Right atrium auricular region (tissue), 2 donors: ENCODE measurements at places on chromosomes 12 and 14. TPM values are rescaled to one million over a fixed set of nuclear protein-coding genes. Genes with fewer than 3 reads are reported as not detected.

- H3K27me3 ChIP-seq, result peaks cover 4% of the 10 kb centered on the region
- no peak overlapping the region for H3K27ac ChIP-seq
- no peak for DNase-seq
- no peaks in the 10 kb centered on the region for H3K36me3 ChIP-seq
- no peak overlapping the region for H3K4me3 ChIP-seq
These were observed 12.4 kb upstream of the BCL11B start for GRCh38 chr14:99284254-99285004.

DNA sequence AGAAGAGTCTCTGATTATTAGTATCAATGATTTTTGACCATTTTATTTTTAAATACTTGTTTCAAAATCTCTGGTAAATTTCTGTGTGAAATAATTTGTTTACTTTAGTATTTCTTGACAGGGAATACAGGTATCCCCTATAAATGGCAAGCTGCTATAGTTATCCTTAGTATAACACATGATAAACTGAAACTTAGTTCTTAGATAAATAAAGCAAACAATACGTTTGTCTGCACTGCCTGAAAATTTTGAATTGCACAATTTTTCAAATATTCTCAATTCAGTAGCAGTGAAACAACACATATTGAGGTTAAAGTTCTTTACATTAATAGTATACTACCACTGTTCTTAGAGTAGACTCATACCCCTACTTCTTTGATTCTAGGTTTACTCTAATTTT is 26.9 kb downstream of the CNOT2 start:
- no peaks in the 10 kb centered on the region for H3K27me3 ChIP-seq
- H3K36me3 ChIP-seq, result no peaks in the 10 kb centered on the region
- H3K27ac ChIP-seq, result no peak overlapping the region
- no peaks in the 10 kb centered on the region for H3K4me1 ChIP-seq

C12orf54 gene
- total RNA-seq, result not detected

CLEC1A gene
- total RNA-seq, result 0.93 TPM

DNA sequence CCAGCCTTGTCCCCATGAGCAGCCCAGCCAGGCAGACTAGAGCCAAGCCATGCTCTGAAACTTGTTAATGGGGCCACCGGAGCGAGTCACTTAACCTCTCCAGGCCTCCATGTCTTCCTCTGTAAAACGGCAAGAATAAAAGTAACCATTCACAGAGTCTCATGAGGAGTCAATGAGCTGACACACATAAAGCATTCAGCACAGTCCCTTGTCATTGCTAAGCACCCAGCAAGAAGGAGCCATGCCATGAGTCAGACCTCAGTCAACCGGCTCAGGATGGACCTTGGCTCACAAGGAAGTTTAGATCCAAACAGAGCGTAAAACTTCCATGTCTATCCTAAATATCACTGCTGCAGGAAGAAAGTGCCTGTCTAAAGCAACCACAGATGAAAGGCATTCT is 10.6 kb downstream of the FICD start:
- no peaks in the 10 kb centered on the region for H3K4me1 ChIP-seq
- H3K4me3 ChIP-seq, result no peak overlapping the region
- no peak for DNase-seq
- no peaks in the 10 kb centered on the region for H3K27me3 ChIP-seq
- H3K36me3 ChIP-seq, result peaks cover 98% of the 10 kb centered on the region

- H3K4me3 ChIP-seq, result no peak overlapping the region
- no peaks in the 10 kb centered on the region for H3K4me1 ChIP-seq
- no peak overlapping the region for H3K27ac ChIP-seq
- DNase-seq, result no peak
- H3K27me3 ChIP-seq, result no peaks in the 10 kb centered on the region
- peaks cover 79% of the 10 kb centered on the region for H3K36me3 ChIP-seq
These were observed 6.8 kb downstream of the ESYT1 start for GRCh38 chr12:56134897-56135296.

- no peaks in the 10 kb centered on the region for H3K4me1 ChIP-seq
- H3K36me3 ChIP-seq, result no peaks in the 10 kb centered on the region
These were observed 159.5 kb upstream of the NRXN3 start for GRCh38 chr14:78010688-78011087.

DNA sequence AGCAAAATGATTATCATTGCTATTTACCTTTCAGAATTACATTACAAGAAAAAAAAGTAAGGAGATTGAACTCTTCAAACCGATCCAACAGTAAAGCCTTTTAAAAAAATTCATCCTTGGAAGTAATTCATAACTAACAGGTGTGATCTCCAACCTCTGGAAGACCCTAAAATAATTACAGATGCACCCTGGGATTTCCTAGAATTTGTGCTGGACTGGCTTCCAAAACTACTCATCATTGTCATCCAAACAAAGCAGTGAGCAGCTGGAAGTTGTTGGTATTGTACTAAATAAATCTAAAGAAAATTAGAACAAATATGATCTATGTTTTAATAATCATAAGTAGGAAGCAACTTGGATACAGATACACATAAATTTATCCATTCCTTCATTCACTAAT is 1.9 kb upstream of the YBX3 start:
- no peaks in the 10 kb centered on the region for H3K27me3 ChIP-seq
- DNase-seq, result no peak
- H3K4me3 ChIP-seq, result no peak overlapping the region
- no peaks in the 10 kb centered on the region for H3K36me3 ChIP-seq
- H3K4me1 ChIP-seq, result peaks cover 24% of the 10 kb centered on the region
- no peak overlapping the region for H3K27ac ChIP-seq

PRB2 gene
- total RNA-seq, result not detected

DNA sequence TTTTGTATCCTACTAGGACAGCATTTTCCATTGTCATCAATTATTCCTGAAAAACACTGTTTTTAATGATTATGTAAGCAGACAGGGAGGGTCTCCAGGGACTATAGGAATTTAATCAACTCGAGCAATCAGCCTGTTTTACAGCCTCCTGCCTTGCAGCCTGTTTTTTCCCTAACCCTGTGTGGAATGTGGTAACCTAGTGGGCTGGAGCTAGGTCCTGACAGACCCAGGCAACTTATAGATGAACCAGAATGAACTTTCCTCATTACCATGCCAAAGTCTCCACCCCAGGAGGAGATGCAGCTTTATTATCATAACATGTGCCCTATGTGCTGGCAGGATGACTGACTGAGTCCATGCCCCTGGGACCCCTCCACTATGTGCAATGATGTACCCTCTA is 375.1 kb downstream of the BMP4 start:
- H3K27ac ChIP-seq, result no peak overlapping the region
- H3K27me3 ChIP-seq, result no peaks in the 10 kb centered on the region
- no peaks in the 10 kb centered on the region for H3K4me1 ChIP-seq
- H3K4me3 ChIP-seq, result no peak overlapping the region
- no peak for DNase-seq

- H3K36me3 ChIP-seq, result no peaks in the 10 kb centered on the region
- no peaks in the 10 kb centered on the region for H3K4me1 ChIP-seq
- no peak overlapping the region for H3K27ac ChIP-seq
- H3K4me3 ChIP-seq, result no peak overlapping the region
- DNase-seq, result peak; percentile 43
These were observed 51.0 kb upstream of the BCL11B start for GRCh38 chr14:99322731-99323599.

DNA sequence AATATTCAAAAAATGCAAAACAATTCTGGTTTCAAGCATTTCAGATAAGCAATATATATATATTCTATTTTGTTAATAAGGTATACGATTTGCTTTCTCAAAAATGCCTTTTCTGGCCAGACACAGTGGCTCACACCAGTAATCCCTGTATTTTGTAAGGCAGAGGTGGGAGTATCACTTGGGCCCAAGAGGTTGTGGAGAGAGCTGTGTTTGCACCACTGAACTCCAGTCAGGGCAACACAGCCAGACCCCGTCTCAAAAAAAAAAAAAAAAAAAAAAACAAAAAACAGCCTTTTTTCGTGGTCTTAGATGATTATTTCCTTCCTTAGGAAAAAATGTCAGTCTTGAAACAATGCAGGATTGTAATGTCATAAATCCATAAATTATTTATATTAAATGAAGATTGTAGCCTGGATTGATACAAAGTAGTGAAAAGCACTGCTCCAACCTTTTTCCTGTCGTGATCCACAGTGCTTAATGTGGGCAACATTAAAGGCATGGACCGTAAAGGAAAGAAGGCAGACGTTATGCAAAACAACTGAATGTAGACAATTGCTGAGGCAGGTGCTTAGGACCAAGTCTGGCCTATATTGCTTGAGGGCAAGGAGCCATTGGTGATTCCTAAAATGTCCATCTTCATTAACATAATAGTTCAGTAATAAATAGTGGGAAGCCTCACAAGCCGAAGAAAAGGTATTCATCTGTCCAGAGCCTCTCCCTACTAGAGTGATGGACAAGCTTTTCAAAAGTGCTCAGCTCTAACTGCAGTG is 36.8 kb downstream of the RAD52 start:
- no peak for DNase-seq
- H3K4me3 ChIP-seq, result no peak overlapping the region
- H3K27me3 ChIP-seq, result no peaks in the 10 kb centered on the region
- peaks cover 74% of the 10 kb centered on the region for H3K36me3 ChIP-seq
- H3K4me1 ChIP-seq, result no peaks in the 10 kb centered on the region
- H3K27ac ChIP-seq, result no peak overlapping the region

OR11H12 gene
- total RNA-seq, result not detected

- H3K4me3 ChIP-seq, result no peak overlapping the region
- no peak overlapping the region for H3K27ac ChIP-seq
- no peak for DNase-seq
- no peaks in the 10 kb centered on the region for H3K36me3 ChIP-seq
- no peaks in the 10 kb centered on the region for H3K4me1 ChIP-seq
These were observed 34.3 kb upstream of the LHX5 start for GRCh38 chr12:113505941-113506340.

DNA sequence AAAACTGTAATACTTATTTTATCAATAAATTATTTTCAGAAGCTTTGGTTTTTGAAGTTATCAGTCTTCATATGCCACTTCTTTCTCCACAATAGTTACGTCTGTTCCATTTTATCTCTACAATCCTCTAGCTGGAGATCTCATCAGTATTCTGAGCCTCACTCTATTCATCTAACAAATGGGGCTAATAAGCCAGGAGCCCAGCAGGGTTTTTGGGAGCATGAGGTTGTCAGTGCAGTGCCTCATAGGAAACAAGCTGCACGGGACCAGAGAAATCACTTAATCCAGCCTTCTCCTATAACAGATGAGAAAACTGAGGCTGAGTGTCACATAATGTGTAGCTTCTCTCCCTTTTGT is 501.9 kb upstream of the RGS6 start:
- no peak overlapping the region for H3K27ac ChIP-seq
- no peak for DNase-seq
- no peaks in the 10 kb centered on the region for H3K27me3 ChIP-seq
- no peaks in the 10 kb centered on the region for H3K36me3 ChIP-seq
- no peak overlapping the region for H3K4me3 ChIP-seq

DNA sequence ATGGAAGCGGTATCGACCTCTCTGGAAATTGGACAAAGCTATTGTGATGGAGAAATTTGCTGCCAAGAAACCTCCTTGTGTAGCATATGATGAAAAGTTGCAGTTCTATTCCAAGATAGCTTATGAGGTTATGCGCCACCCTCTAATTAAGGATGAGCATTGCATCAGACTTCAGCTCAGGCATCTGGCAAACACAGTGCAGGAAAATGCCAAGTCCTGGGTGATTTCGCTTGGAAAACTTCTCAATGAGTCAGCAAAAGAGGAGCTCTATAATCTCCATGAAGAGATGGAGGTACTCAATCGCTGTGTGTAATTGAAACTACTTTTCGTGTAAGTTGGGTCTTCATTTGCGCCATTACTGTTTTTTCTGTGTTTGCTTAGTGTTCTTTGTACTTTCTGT is 51.2 kb downstream of the DNAH10 start:
- H3K27ac ChIP-seq, result no peak overlapping the region
- no peak for DNase-seq
- H3K4me3 ChIP-seq, result no peak overlapping the region
- no peaks in the 10 kb centered on the region for H3K27me3 ChIP-seq

DNA sequence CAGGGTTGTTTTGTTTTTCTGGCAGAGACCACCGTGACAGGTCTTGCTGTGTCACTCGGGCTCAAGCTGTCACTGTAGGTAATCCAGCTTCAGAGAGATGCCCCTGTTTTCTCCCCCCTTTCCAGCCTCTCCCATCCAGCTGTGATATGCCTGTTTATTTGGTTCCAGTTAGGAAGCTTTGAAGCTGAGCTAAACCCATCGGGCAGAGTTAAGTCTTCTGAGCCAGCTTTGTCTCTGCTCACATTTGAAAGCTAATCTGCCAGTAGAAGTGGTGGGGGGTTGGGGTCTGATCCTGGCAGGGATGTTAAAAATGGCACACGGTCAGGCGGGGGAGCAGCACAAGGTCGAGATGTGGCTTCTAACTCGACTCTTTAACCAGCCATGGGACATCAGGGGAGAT is 130.0 kb downstream of the TSPAN9 start:
- DNase-seq, result no peak
- no peaks in the 10 kb centered on the region for H3K27me3 ChIP-seq
- no peaks in the 10 kb centered on the region for H3K36me3 ChIP-seq
- H3K4me1 ChIP-seq, result peaks cover 60% of the 10 kb centered on the region
